ENCODE measurements at places on chromosomes 13 and 19.

DNA sequence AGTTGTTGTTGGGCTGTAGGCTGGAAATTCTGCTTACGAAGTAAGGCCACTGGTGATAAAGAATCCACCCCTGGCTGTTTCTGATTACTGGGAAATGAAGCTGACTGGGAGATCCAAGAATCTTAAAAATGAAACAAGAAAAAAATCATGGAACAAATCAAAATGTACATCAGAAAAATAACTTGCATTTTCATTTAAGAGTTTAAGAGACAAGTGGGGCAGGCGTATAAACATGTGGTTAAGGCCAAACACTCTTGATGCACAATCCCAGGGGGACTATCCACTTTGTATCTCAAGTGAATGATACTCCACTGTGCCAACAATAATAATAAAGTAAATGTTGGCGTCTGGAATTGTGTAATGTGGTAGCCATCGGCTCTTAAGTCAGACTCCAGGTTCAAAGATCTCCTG lies 24.6 kb downstream of the ZMYM5 start:
- no peak for DNase-seq

DNA sequence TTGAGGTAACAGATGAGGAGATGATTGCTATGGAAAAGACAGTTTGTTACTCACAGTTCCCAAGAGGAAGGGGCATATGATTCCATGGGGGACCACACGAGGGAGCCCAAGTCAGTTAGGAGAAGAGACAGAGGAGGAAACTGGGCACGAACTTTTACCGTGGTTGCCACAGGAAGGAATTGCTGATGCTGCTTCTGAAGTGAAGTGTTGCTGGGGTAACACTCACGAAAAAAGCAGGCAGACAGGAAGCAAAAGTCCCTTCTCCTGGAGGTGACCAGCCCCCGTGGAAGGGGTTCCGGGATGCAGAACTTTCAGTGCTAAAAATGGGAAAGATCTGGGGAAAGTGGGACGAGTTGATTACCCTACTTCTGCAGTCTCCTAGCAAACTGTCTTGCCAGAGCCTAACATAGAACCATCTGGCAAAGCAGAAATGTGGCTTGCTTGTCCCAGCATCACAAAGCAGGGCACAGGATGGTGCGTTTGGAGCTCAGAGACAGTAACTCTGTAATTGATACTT lies 35.4 kb upstream of the MAP3K10 start:
- DNase-seq = peak; percentile 53

- no peak for DNase-seq
Observed at GRCh38 chr19:35309481-35310279, 17.7 kb downstream of the MAG start.

- no peak for DNase-seq
Observed at GRCh38 chr19:52099497-52100138, 4.1 kb upstream of the ZNF841 start.

DNA sequence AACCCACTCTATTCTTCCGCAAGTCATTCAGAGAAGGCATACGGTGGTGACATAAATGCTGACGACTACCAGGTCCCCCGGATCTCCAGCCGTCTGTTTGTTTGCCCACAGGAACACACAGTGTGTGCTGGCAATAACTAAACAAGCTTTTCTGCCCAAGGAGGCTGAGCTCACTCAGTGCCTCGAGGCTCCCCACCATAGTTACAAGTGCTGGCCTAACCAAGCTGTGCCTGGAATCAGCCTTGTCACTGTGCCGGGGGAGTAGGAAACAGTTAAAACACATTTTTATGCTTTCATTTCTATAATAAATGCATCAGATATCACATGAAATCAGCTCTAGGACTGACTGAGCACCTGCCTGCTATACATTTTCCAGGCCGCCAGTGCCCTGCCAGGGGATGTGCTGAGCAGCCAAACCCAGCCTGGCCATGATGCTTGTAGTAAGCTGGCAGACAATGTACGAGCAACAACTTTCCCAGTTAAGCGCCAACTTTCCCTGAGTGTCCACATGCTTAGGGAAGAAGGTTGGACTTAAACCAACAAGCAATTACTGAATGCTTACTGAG lies 28.1 kb downstream of the BRD4 start:
- DNase-seq = no peak

GRCh38 chr19:48319647-48320541 lies 5.5 kb upstream of the EMP3 start:
- peak; percentile 75 for DNase-seq

GRCh38 chr13:48979892-48980291 lies 4.2 kb downstream of the FNDC3A start:
- DNase-seq = no peak

- DNase-seq = no peak
Observed at GRCh38 chr13:108087810-108088209, 127.5 kb downstream of the LIG4 start.

- no peak for DNase-seq
Observed at GRCh38 chr19:12802267-12803106, 618 bp downstream of the THSD8 start.

DNA sequence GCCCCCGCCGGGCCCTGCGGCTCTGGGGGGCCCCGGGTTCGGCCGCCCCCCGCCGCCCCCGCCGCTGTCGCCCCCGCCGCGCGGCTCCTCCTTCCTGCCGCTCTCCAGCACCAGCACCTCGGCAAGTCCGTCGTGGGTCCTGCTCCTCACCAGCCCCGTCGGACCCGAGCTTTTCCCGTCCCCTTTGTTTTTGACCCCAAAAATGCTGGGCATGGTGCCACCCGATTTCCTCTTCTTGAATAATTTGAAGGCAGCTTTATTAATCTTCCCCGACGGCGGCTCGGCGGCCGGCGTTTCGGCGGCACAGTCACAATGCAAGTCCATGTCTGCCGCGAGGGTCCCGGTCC lies 945 bp downstream of the AMER2 start:
- no peak for DNase-seq

GRCh38 chr13:99315186-99315585 lies 8.0 kb upstream of the GPR183 start:
- no peak for DNase-seq

DNA sequence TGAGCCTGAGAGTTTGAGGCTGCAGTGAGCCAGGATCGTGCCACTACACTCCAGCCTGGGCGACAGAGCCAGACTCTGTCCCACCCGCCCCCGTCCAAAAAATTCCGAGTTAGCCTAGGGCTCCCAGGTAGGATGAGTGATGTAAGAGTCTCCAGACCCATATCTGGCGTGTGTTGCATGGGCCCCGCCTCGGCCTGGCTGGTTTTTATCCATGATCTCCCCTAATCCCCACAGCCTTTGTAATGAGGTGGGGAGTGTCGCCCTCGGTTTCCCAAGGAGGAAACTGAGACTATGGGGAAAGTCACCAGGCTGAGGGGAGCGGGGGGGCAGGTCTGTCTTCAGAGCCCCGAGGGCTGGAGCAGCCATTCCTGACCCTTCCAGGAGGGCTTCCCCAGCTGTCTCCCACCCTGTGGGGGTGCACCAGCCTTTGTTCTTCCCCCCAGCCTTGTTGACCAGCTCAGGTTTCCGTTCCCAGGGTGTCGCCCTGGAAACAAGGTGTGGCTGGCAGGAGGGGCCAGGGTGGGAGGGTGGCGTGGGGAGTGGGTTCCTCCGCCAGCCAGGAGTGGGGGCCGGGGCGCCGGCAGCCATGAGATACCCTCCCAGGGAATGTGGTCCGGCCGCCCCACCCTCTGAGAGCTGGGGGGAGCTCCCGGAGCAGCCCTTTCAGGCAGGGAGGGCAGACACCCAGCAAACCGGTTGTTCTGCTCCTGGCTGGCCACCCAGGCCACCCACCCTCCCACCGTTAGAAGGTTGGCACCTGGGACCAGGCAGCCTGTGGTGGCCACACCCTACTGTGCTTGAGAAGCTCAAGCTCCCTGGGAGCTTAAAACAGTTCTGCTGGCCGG lies 11.5 kb downstream of the MYH14 start:
- DNase-seq = no peak

- no peak for DNase-seq
Observed at GRCh38 chr19:3024509-3024869, 4.6 kb downstream of the TLE2 start.

GRCh38 chr19:46861691-46862502 lies 1.1 kb downstream of the ARHGAP35 start:
- no peak for DNase-seq

GRCh38 chr13:26760832-26761582 lies 421 bp upstream of the GPR12 start:
- peak; percentile 36 for DNase-seq

DNA sequence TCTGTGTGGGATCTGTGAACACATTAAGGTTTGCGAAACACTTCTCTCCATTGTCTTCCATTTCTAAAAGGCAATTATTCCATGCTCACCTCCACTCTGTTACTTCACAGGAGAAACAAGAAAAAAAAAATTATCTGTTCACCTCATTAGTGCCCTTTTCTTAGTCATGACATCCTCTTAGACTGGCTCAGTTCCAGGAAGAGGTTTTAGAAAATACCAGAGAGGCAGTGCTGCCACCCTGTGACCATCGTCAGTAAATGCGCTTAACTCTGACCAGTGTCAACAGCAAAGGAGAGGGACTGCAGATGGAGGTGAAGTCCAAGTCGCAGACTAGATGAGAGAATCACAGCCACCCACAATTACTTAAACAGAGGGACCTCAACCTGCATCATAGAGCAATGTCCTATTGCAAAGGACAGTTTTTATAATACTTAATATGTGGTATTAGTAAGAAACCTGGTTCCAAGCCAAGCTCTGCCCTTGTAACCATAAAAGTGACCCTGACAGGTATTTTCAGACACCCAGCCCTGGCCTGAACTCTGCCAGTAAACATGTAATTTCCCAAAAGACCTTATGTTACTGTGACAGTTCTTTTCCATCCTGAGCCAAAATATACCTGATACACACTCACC lies 19.4 kb downstream of the CEACAM21 start:
- peak; percentile 59 for DNase-seq

DNA sequence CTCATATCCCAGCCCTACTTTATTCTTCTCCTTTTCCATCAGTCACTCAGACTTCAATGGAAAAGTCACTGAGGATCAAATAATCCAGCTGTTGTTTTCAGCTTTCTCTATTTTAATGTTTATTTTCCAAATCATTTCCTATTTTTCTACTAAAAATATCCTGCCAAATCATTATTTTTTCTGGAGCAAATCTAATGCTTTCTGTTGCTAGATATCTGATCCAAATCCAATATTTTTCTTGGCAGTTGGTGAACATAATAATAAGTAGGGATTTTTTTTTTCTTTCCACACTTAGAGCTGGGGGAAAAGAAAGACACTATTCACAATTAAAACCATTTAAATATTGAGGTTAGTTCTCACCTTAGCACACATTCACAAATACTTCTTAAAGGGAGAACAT lies 656.1 kb downstream of the DACH1 start:
- no peak for DNase-seq

GRCh38 chr13:46983881-46984280 lies 87.0 kb upstream of the HTR2A start:
- no peak for DNase-seq

GRCh38 chr13:106522112-106522705 lies 13.3 kb downstream of the EFNB2 start:
- DNase-seq = no peak

DNA sequence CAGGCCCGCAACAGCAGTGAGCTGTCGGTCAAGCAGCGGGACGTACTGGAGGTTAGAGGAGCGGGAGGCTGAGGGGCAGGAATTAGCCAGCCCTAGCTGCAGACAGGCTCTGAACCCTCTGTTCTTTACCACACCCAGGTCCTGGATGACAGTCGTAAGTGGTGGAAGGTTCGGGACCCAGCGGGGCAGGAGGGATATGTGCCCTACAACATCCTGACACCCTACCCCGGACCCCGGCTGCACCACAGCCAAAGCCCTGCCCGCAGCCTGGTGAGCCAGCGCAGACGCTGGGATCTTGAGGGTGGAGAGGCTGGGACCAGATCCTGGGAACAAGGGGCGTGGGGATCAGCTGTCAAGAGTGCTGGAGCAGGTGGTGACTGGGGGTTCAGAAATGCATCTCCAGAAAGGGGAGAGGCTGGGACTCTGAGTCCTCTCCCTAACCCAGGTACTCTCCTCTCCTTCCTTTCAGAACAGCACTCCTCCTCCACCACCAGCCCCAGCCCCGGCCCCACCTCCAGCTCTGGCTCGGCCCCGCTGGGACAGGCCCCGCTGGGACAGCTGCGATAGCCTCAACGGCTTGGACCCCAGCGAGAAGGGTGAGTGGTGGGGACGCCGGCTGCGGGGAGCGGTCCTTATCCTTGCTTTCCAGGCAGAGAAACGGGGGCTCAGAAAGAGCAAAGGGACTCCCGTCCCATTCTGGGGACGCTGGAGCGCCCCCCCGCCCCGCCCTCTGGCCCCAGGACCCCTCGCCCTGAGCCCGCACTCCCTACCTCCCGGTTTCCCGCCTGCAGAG lies 10.4 kb downstream of the EPS8L1 start:
- no peak for DNase-seq

- DNase-seq = no peak
Observed at GRCh38 chr13:47519626-47520025, 481.4 kb downstream of the SUCLA2 start.

DNA sequence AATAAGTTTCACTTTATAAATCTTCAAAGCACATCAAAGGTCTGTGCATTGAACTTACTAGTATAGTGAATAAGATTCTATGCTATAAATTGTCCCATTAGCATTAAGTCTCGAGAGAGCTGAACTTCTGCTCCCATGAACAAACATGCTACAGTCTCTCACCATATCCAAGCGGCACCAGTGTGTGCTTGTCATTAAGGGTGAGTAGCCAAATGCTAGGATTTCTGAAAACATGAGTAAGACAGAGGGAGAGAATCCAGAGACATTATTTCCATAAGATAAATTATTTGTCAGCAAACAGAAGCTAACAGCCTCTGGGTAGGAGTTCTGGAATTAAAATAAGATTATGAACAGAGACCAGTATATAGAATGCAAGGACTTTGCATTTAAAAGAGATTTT lies 2882.5 kb downstream of the PCDH9 start:
- DNase-seq = no peak

- DNase-seq = no peak
Observed at GRCh38 chr13:99501848-99502301, 603 bp downstream of the TM9SF2 start.

- DNase-seq = no peak
Observed at GRCh38 chr19:35937345-35938281, 1.4 kb downstream of the LRFN3 start.

DNA sequence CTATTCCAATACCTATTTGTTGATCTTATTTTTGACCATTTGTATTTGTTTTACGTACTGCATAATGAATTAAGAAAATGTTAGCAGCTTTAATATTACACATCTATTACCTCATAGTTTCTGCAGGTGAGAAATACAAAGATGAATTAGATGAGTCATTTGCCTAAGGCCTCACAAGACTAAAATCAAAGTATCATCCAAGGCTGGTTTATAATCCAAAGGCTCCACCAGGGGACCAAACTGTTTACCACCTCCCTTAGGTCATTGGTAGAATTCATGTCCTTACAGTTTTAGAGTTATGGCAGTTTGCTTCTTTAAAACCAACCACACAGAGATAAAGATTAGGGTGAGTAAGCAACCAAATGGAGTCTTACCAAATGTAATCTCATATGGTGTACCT lies 848.1 kb downstream of the SLITRK6 start:
- no peak for DNase-seq

Data from HEK293T (cell line).